Hepatocyte (in vitro differentiated cells): ENCODE measurements at places on chromosomes 6 and 20. TPM values are rescaled to one million over a fixed set of nuclear protein-coding genes. Genes with fewer than 3 reads are reported as not detected.

DPPA5 gene
- not detected in 2 replicates for polyA plus RNA-seq

DNA sequence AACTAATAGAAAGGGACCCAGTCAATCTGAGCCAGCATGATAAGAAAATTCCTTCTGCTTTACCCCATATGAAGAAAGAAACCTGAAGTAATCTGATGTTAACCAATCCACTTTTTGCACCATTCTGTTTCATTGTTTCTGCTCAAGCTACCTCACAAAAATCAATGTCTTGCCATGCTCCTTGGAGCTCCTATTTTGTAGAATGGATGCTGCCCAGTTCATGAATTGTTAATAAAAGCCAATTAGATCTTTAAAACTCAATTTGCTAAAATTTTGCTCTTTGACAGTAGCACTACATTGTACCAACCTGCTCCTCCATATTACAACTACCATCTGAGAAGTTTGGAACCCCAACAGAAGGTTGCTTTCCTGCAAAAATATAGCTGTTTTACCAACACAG lies 116.2 kb upstream of the GPR6 start:
- no peak for DNase-seq
- no peak overlapping the region for H3K4me3 ChIP-seq
- H3K36me3 ChIP-seq, result no peaks in the 10 kb centered on the region
- H3K27ac ChIP-seq, result no peak overlapping the region

- H3K4me1 ChIP-seq, result peaks cover 12% of the 10 kb centered on the region
- no peak overlapping the region for H3K27ac ChIP-seq
- peak; percentile 40 for DNase-seq
- H3K36me3 ChIP-seq, result no peaks in the 10 kb centered on the region
- no peak overlapping the region for H3K4me3 ChIP-seq
Observed at GRCh38 chr6:111478749-111479148, 4.3 kb downstream of the REV3L start.

- H3K4me1 ChIP-seq, result no peaks in the 10 kb centered on the region
- no peak overlapping the region for H3K27ac ChIP-seq
- H3K4me3 ChIP-seq, result no peak overlapping the region
- DNase-seq, result peak; percentile 41
- H3K36me3 ChIP-seq, result no peaks in the 10 kb centered on the region
- no peaks in the 10 kb centered on the region for H3K27me3 ChIP-seq
Observed at GRCh38 chr6:139109558-139109957, 25.3 kb upstream of the HECA start.
